A549 treated with AZD2906 at 1 μM for 4 hours (cell line): ENCODE measurements at places on chromosomes 2 and 18. TPM values are rescaled to one million over a fixed set of nuclear protein-coding genes. Genes with fewer than 3 reads are reported as not detected.

The KIAA2012 gene
- not detected in 5 replicates for total RNA-seq

The POTEE gene
- 0.03 to 0.07 TPM (median 0.06 TPM) in 5 replicates for total RNA-seq

The ERBB4 gene
- total RNA-seq = 0.01 TPM in 1 of 5 replicates, not detected in the others

The FER1L5 gene
- total RNA-seq = 0.01 TPM in 1 of 5 replicates, not detected in the others

The HJURP gene
- 48.3 to 54.8 TPM (median 50.4 TPM) in 5 replicates for total RNA-seq

The EPB41L3 gene
- 0.02 to 0.43 TPM (median 0.17 TPM) in 5 replicates for total RNA-seq

The MYO3B gene
- not detected in 5 replicates for total RNA-seq

The C2orf72 gene
- total RNA-seq = 4.9 to 7.5 TPM (median 6.9 TPM) in 5 replicates

The CCDC141 gene
- total RNA-seq = 0.02 TPM in 1 of 5 replicates, not detected in the others

The IL1RL1 gene
- 0.80 to 1.4 TPM (median 1.2 TPM) in 5 replicates for total RNA-seq

The IGFBP5 gene
- total RNA-seq = 0.13 to 0.20 TPM (median 0.16 TPM) in 5 replicates

The LINC00305 gene
- total RNA-seq = not detected in 5 replicates

The ASTL gene
- total RNA-seq = not detected in 5 replicates

The PTMA gene
- 1,406 to 1,718 TPM (median 1,482 TPM) in 5 replicates for total RNA-seq
